Aortic smooth muscle cell (primary cell): ENCODE measurements at places on chromosomes 11 and 22. TPM values are rescaled to one million over a fixed set of nuclear protein-coding genes. Genes with fewer than 3 reads are reported as not detected.

The CDPF1 gene
- 5.9 and 8.1 TPM in 2 replicates for total RNA-seq

The ZNF280A gene
- total RNA-seq = not detected in 2 replicates

The SLC17A6 gene
- not detected in 2 replicates for total RNA-seq

The VWA5A gene
- 29.7 and 64.4 TPM in 2 replicates for total RNA-seq

The ZNF143 gene
- 26.2 and 28.0 TPM in 2 replicates for total RNA-seq

The SCGB1C1 gene
- not detected in 2 replicates for total RNA-seq

The MYRF gene
- total RNA-seq = 0.40 and 0.44 TPM in 2 replicates

The OOSP4A gene
- total RNA-seq = not detected in 2 replicates

The MFRP gene
- not detected in 2 replicates for total RNA-seq

The TRIM29 gene
- total RNA-seq = 0.13 TPM in 1 of 2 replicates, not detected in the other

The MMP1 gene
- 1,928 and 6,091 TPM in 2 replicates for total RNA-seq

The BTG4 gene
- total RNA-seq = not detected in 2 replicates

The GDPD4 gene
- total RNA-seq = not detected in 2 replicates

The LDHAL6A gene
- total RNA-seq = not detected in 2 replicates

The IRAG1 gene
- 25.0 and 73.2 TPM in 2 replicates for total RNA-seq

The KRTAP5-8 gene
- not detected in 2 replicates for total RNA-seq

The RBMXL2 gene
- total RNA-seq = 0.13 TPM in 1 of 2 replicates, not detected in the other

The FSHB gene
- total RNA-seq = not detected in 2 replicates

The PIM3 gene
- total RNA-seq = 24.2 and 30.1 TPM in 2 replicates
